ENCODE measurements at places on chromosomes 16 and 17.
A peak's percentile ranks its signal among the peaks of the same experiment; 100 is the strongest.

DNA sequence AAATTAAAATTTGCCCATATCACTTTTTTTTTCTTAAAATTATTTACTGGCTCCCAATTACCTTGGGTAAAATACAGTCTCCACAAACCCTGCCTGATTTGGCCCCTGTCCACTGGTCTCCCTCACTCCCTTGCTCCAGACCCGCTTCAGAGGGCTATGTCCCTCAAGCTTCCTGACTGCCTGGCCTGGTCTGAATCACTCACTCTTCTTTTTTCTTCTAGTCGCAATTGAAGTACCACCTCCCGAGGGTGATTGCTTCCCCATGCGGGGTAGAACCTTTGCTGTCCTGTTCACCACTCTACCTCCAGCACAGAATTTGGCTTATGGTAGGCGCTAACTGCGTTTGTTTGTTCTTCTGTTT, 598 bp upstream of the PGAP3 start:
- DNase-seq: no peak

- no peak for DNase-seq
These were observed 29.0 kb downstream of the WDR45B start for GRCh38 chr17:82619211-82619610.

GRCh38 chr16:49342336-49343265, 31.0 kb upstream of the C16orf78 start:
- peak; percentile 60 for DNase-seq

DNA sequence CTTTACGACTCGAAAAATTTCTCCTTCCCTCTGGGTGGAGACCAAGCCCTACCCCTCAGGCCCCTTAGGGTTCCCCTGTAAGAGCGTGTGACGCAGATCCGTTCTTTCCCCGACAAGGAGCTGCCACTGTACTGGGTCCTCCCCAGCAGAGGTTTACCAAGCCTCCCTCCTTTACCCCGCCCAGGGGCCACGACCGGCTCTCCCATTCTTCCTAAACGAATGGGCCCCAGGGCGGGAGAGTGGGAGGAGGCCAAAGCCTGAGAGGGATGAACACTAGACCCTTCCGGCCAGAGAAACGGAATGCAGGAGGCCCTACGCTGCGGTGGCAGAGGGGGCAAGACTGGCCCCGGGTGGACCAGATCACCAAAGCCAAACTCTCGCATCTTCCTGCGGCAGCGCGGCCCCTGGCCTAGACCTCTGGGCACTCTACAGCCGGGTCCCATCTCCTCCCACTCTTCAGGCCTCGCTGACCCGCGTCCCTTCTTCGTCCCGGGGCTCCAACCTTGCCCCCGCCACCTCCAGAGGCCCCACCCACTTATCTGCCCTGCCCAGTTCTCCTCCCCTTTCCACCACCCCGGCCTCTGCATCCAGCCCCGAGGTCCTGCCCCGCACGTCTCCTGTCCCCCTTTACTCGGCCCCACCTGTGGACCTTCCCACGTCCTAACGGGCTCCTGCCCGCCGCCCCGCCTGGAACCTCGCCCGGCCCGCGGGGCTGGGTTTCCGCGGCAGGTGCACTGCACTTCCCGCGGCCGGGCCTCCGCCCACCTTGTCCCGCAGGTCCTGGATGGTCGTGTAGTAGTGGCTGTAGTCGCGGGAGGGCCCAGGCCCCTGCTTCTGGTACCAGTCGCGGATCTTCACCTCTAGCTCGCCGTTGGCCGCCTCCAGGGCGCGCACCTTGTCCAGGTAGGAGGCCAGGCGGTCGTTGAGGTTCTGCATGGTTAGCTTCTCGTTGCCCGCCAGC, 765 bp downstream of the KRT19 start:
- DNase-seq: no peak

DNA sequence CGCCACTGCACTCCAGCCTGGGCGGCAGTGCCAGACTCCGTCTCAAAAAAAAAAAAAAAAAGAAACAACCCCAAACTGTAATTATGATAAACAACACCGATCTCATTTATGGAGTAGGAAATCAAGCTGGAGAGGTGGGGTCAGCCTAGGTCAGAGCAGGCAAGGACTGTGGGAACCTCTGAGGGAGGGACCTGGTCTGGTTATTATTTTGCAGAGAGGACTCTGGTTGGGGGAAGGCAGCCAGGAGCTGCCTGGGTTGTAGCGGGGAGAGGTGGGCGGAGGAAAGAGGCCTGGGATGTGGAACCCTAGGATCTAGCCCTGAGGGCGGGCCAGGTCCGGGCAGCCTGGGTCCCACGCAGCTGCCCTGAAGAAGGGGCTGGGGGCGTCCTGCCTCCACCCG, 10.9 kb upstream of the HS3ST6 start:
- DNase-seq: no peak

DNA sequence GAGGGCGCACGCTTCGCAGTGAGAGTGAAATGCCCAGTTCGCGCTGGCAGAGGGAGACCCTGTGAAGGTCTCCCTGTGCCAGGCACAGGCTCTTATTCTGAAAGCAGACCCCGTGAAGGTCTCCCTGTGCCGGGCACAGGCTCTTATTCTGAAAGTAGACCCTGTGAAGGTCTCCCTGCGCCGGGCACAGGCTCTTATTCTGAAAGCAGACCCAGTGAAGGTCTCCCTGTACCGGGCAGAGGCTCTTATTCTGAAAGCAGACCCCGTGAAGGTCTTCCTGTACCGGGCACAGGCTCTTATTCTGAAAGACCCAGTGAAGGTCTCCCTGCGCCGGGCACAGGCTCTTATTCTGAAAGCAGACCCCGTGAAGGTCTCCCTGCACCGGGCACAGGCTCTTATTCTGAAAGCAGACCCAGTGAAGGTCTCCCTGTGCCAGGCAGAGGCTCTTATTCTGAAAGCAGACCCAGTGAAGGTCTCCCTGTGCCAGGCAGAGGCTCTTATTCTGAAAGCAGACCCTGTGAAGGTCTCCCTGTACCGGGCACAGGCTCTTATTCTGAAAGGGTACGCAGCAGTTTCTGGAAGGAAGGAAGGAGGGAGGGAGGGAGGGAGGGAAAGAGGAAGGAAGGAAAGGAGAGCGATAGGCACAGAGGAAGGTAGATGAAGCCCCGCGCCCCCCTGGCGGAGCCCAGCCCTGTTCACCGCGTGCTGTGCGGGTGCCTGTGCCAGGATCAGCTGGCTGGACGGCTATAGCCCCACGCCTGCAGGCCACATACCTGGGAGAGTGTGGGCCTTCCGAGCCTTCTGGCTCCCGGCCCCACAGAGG, 55.3 kb downstream of the WDR45B start:
- no peak for DNase-seq

- no peak for DNase-seq
These were observed 4.0 kb downstream of the NUPR1 start for GRCh38 chr16:28534542-28535373.

GRCh38 chr16:84471316-84471715, 33.1 kb downstream of the MEAK7 start:
- peak; percentile 43 for DNase-seq

GRCh38 chr17:81083125-81083765, 48.3 kb downstream of the BAIAP2 start:
- DNase-seq: no peak

- DNase-seq: no peak
These were observed 11.6 kb downstream of the GSG1L2 start for GRCh38 chr17:9810100-9810949.

DNA sequence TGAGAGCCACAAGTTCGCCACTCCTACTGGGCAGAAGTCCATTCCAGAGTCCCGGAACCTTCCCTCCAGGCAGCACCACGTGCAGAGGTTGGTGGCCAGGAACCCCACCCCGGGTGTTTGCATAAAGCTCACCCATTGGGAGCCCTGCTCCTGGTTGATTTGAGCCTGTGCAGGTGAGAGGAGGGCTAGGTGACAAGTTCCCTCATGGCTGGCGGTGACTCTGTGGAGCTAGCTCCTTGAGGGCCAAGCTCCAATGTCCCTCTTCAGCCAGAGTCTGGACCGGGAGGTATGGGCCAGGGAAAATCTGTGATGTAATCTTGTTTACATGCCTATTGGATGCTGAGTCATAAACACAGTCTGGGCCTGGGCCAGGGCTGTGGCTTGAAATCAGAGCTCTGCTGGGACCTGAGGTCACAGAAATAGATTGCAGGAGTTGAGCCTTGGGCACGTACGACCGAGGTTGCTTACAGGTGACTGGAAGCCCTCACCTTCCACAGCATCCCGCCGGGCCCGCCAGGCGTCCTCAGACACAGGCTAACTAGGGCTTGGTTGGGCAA, 118.9 kb downstream of the AATF start:
- DNase-seq: no peak

- peak; percentile 80 for DNase-seq
These were observed 216.0 kb downstream of the ZNF423 start for GRCh38 chr16:49639739-49640431.

DNA sequence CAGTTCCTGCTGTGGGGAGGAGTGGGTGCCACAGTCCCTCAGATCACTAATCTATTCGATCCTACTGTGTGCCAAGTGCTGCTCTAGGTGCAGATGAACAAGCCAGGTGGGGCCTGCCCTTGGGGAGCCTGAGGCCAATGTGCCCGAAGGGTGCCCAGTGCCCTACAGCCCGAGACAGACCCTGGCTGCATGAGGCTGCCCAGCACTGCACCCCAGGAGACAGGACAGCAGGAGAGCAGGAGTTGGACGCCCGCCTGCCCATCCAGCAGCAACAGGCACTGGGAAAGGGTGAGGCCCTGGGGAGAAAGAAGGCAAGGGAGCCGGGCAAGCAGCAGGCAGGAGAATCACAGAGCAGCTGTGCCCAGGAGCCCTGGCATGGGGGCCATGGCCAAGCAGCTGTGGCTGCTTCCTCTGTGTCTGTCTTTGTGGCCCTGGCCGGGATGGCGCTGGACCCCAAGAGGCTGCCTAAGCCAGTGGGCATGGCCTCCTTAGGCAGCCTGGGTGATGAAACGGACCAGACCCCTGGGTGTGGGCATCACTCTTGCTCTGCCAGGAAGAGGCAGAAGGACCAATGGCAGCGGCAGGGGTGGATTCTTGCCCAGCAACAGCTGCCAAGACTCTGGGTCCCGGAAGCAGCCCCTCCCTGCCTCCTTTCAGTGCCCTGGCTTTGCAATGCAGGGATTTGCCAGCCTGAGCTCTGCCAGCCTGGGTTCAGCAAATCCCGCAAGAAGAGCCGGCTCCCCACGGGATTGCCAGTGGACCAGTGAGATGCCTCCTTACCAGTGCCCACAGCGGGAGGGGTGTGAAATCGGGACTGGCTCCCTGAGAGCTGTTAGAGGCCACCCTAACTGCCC, 179.6 kb upstream of the TNRC6C start:
- no peak for DNase-seq

GRCh38 chr17:52024300-52024870, 134.1 kb downstream of the CA10 start:
- no peak for DNase-seq

DNA sequence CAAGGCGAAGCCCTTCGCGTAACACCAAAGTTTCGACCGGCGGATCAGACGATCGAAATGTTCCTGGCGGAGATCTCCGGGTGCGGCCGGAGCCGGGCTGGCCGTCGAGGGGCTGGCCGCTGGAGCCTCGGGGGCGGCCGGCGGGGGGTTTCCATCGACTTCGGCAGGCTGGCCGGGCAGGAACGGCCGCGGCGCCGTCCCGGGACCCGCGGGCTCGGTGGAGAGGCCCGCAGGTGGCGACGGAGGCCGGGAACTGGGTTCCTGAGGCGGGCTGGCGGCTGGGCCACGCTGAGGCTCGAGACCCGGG, 1.1 kb downstream of the EPOP start:
- no peak for DNase-seq

GRCh38 chr17:1625581-1625980, 3.1 kb downstream of the SLC43A2 start:
- no peak for DNase-seq

DNA sequence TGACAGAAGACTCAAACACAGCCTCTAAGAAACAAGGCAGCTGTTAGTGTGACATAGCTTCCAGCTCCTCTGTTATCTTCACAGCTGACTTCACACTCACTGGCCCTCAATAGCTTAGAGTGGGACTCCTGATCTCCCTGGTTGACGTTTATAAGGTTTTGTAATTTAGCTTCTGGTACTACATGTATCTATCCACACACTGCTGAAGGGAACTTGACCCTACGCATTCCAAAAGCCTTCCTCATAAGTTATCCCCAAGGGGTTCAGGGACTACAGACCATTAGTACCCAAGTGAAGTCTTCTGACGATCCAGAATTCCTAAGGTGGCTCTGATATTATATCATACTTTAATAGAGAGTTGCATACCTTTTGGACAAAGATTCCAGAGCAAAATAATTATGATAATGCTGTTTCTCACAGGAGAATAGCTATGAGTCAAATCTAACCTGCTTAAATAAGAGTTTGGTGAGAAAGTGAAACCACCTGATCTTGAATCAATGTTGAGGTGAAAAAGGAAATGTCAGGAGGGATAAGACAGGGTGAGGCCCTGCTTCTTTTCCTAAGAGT, 14.5 kb downstream of the ACACA start:
- DNase-seq: no peak

- DNase-seq: peak; percentile 44
These were observed 30.0 kb downstream of the IL21R start for GRCh38 chr16:27431773-27432532.

- no peak for DNase-seq
These were observed 15.2 kb downstream of the ALOX12B start for GRCh38 chr17:8072341-8072728.

- no peak for DNase-seq
These were observed 45.1 kb downstream of the IRX3 start for GRCh38 chr16:54241525-54241924.

- no peak for DNase-seq
These were observed 79.0 kb downstream of the C16orf78 start for GRCh38 chr16:49452578-49452977.

DNA sequence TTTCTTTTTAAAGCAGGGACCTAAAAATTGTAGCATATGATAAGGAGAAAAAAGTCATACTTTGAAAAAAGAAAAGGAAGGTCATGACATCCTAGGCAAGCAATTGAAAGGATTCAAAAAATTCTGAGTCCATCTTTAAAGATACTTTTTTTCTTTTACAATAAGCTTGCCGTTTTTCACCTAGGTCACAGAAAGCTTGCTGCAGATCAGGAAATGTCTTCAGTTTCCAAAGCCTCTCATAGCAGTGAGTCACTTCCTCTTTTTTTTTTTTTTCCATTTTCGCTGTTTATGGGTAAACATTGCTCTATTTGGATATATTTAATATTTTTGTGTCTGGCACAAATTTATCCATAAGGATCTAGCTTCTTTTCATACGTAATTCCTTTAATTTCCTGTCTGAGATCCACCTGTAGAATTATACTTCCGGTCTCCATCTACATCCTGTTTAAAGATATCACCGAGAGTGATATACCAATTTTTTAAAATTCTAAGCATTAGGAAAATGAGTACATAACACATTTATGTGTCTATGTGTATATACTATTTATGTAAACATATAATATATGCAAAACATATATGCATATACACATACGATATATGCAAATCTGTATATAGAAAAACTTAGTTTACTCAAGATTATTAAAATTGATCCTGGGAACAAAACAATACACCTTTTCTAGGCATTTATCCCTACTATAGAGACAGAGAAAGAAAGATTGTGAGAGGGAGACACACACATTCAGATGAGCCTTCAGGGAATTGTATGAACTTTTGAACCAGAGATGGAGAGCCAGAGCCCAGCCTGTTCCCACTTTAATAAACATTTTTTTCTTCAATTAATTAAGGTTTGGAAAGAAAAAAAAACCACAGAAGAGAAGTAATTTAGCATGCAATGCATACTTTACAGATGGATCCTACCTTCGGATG, 134.4 kb downstream of the SKAP1 start:
- no peak for DNase-seq

All from type B pancreatic cell (in vitro differentiated cells).